ENCODE measurements at places on chromosomes 4 and X. TPM values are rescaled to one million over a fixed set of nuclear protein-coding genes. Genes with fewer than 3 reads are reported as not detected.

RAB41 gene
- total RNA-seq: not detected

MUC7 gene
- total RNA-seq: not detected

C4orf50 gene
- 0.56 TPM for total RNA-seq

AFM gene
- not detected for total RNA-seq

EGFL6 gene
- not detected for total RNA-seq

LRCH2 gene
- total RNA-seq: 24.2 TPM

GAGE12F gene
- total RNA-seq: not detected

ALAS2 gene
- total RNA-seq: not detected

ANKRD37 gene
- total RNA-seq: 4.6 TPM

OPRPN gene
- not detected for total RNA-seq

PAK3 gene
- 31.5 TPM for total RNA-seq

F9 gene
- total RNA-seq: not detected

IL21 gene
- not detected for total RNA-seq

CYP4V2 gene
- total RNA-seq: 10.0 TPM

ELF4 gene
- 0.10 TPM for total RNA-seq

ZNF157 gene
- 2.9 TPM for total RNA-seq

ADH1A gene
- not detected for total RNA-seq

ATP1B4 gene
- not detected for total RNA-seq

TBX22 gene
- total RNA-seq: not detected

Data from glutamatergic neuron (in vitro differentiated cells).